ENCODE measurements at places on chromosomes 1 and 21.

DNA sequence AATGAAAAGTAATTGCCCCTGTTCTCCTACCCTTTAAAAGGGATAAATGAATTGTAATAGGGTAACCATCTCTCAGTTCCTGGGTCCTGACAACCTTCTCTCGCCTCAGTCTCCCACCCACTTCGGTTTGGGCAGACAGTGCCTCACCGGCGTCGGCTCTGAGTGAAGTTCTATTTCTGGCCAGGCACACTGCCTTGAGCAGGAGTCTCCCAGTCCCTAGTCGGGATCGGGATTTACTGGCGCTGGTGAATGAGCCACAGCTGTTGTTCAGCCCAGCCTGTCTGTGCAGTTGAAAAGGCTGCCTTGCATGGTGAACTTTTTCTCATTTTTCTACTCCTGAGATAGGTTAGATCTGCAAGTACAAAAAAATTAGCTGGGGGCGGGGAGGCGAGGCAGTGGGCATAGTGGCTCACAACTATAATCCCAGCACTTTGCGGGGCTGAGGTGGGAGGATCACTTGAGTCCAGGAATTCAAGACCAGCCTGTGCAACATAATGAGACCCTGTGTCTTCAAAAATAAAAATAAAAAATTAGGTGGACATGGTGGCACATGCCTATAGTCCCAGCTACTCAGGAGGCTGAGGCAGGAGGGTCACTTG lies 7.4 kb downstream of the PLEKHM2 start:
- no peaks in the 10 kb centered on the region for H3K4me1 ChIP-seq
- H3K36me3 ChIP-seq: no peaks in the 10 kb centered on the region
- no peaks in the 10 kb centered on the region for H3K27me3 ChIP-seq
- no peak for DNase-seq

GRCh38 chr1:151991663-151992302 lies 1.9 kb downstream of the S100A10 start:
- peak overlapping the region; percentile 10 for H3K4me3 ChIP-seq
- peak overlapping the region; percentile 10 for H3K27ac ChIP-seq
- no peaks in the 10 kb centered on the region for H3K36me3 ChIP-seq

GRCh38 chr1:150118716-150119115 lies 31.0 kb upstream of the PLEKHO1 start:
- H3K4me1 ChIP-seq: no peaks in the 10 kb centered on the region
- no peak for DNase-seq

- no peak for DNase-seq
- no peaks in the 10 kb centered on the region for H3K27me3 ChIP-seq
- peaks cover 4% of the 10 kb centered on the region for H3K4me1 ChIP-seq
- no peaks in the 10 kb centered on the region for H3K36me3 ChIP-seq
- H3K27ac ChIP-seq: no peak overlapping the region
Measured at GRCh38 chr1:54814571-54814970, 13.4 kb upstream of the TTC22 start.

- H3K27me3 ChIP-seq: no peaks in the 10 kb centered on the region
- peak; percentile 45 for DNase-seq
- peaks cover 2% of the 10 kb centered on the region for H3K4me1 ChIP-seq
- H3K27ac ChIP-seq: no peak overlapping the region
- H3K4me3 ChIP-seq: no peak overlapping the region
Measured at GRCh38 chr1:110135246-110135645, 15.0 kb upstream of the SLC6A17 start.

GRCh38 chr1:230391776-230392535 lies 34.2 kb downstream of the PGBD5 start:
- H3K27me3 ChIP-seq: no peaks in the 10 kb centered on the region
- no peak overlapping the region for H3K4me3 ChIP-seq
- no peaks in the 10 kb centered on the region for H3K4me1 ChIP-seq
- no peak overlapping the region for H3K27ac ChIP-seq

GRCh38 chr1:86703696-86704457 lies 499 bp upstream of the SH3GLB1 start:
- DNase-seq: peak; percentile 61
- peak overlapping the region; percentile 6 for H3K27ac ChIP-seq
- H3K4me1 ChIP-seq: no peaks in the 10 kb centered on the region
- H3K36me3 ChIP-seq: no peaks in the 10 kb centered on the region
- H3K27me3 ChIP-seq: no peaks in the 10 kb centered on the region

DNA sequence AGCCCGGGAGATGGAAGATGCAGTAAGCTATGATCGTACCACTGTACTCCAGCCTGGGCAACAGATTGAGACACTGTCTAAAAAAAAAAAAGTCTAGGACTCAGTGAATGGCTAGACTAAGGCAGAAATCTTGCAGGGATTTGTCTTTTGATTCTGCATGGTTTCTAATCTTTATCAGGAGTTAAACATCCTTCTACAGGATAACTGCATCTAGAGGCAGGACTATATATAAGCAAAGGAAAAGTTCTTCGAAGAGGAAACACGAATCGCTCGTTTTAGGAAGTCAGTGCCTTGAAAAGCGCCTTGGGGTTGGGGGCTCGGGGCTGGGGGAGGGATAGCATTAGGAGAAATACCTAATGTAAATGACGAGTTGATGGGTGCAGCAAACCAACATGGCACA lies 602 bp upstream of the UFC1 start:
- peaks cover 2% of the 10 kb centered on the region for H3K4me1 ChIP-seq
- no peaks in the 10 kb centered on the region for H3K36me3 ChIP-seq

DNA sequence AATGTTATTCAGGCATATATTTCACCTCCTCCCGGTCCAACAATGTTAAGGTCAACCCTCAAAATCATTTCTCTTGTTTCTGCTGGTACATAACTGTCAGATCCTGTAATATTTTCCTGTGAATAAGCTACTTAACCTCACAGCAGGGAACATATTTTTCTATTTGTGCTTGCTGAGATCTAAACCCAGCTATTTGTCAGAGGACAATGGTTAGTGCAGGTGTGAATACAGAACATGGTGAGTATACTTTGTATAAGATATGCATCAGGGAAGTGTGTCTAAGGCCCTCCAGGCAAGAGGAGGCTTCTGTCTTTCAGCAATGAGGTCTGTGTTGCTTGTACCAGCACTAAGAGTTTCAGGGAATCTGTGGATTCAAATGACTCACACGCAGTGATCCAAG lies 970.6 kb downstream of the NCAM2 start:
- H3K36me3 ChIP-seq: no peaks in the 10 kb centered on the region
- no peak overlapping the region for H3K27ac ChIP-seq
- peaks cover 2% of the 10 kb centered on the region for H3K4me1 ChIP-seq
- no peak overlapping the region for H3K4me3 ChIP-seq

- no peaks in the 10 kb centered on the region for H3K4me1 ChIP-seq
- H3K27me3 ChIP-seq: no peaks in the 10 kb centered on the region
- no peaks in the 10 kb centered on the region for H3K36me3 ChIP-seq
- no peak overlapping the region for H3K27ac ChIP-seq
- no peak overlapping the region for H3K4me3 ChIP-seq
- DNase-seq: no peak
Measured at GRCh38 chr21:30117631-30118030, 49.0 kb downstream of the CLDN17 start.

DNA sequence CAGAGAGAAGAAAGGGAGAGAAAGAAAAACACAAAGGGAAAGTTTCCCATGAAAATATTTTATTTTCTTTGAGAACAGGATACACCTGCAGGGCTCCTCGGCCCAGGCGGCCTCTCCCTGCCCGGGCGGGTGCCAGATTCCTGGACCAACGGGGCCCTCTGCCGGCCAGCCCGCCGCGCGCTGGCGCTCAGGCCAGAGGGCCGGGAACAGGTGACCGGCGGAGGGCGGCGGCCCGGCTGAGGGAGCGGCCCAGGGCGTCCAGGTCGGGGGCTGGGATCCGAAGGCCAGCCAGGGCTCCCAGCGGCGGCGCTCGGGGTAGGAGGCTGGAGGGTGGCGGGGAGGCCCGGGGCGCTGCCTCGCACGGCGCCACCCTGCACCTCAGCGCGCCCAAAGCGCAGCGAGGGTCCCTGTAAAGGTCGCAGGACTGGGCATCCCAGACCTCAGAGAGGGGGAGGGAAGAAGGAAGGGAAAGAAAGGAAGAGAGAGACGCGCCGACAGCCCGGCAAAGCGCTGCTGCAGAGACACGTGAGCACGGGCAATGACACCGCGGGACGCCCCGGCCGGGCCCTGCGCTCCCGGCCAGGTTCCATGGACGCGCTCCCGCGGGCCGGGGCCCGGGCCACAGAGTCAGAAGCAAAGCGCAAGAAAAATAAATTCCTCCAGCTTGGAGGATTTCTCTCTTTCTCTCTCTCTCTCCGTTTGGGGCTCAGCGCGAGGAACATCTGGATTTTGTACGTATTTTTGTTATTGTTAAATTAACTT lies 927 bp downstream of the WNT9A start:
- peak overlapping the region; percentile 40 for H3K4me3 ChIP-seq
- no peaks in the 10 kb centered on the region for H3K27me3 ChIP-seq
- no peaks in the 10 kb centered on the region for H3K36me3 ChIP-seq
- DNase-seq: peak; percentile 84
- no peaks in the 10 kb centered on the region for H3K4me1 ChIP-seq
- no peak overlapping the region for H3K27ac ChIP-seq

- DNase-seq: no peak
- H3K4me3 ChIP-seq: no peak overlapping the region
- H3K36me3 ChIP-seq: no peaks in the 10 kb centered on the region
- no peak overlapping the region for H3K27ac ChIP-seq
- no peaks in the 10 kb centered on the region for H3K4me1 ChIP-seq
Measured at GRCh38 chr1:40926441-40926840, 53.1 kb upstream of the CTPS1 start.

GRCh38 chr1:65222340-65222940 lies 74.4 kb downstream of the AK4 start:
- H3K4me3 ChIP-seq: no peak overlapping the region
- DNase-seq: no peak
- H3K27me3 ChIP-seq: no peaks in the 10 kb centered on the region
- H3K4me1 ChIP-seq: no peaks in the 10 kb centered on the region
- no peak overlapping the region for H3K27ac ChIP-seq
- H3K36me3 ChIP-seq: no peaks in the 10 kb centered on the region

- no peak overlapping the region for H3K4me3 ChIP-seq
- H3K27me3 ChIP-seq: no peaks in the 10 kb centered on the region
Measured at GRCh38 chr21:29991624-29992023, 51.8 kb upstream of the GRIK1 start.

GRCh38 chr1:237170149-237170548 lies 128.2 kb downstream of the RYR2 start:
- no peak for DNase-seq
- peaks cover 2% of the 10 kb centered on the region for H3K4me1 ChIP-seq
- no peaks in the 10 kb centered on the region for H3K27me3 ChIP-seq
- H3K27ac ChIP-seq: no peak overlapping the region
- H3K4me3 ChIP-seq: no peak overlapping the region
- no peaks in the 10 kb centered on the region for H3K36me3 ChIP-seq

DNA sequence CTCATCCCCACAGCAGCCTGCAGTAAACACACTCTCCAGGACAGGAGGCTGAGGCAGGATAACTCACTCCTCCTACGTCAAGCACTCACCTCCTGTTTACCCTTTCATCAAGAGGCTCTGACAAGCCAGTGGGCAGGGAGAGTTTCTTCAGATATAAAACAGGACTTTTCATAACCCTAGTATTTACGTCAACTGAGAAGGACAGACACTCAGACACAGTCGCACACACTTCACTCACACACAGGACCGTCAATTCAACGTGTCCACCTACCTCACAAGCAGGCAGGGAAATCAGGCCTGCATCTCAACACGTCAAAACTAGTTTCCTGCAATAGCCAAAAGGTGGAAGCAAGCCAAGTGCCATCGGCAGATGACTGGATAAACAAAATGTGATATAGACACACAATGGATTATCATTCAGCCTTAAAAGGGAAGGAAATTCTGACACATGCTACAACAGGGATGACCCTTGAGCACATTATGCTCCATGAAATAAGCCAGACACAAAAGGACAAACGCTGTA lies 48.6 kb downstream of the ITPKB start:
- H3K36me3 ChIP-seq: no peaks in the 10 kb centered on the region
- H3K4me1 ChIP-seq: peaks cover 13% of the 10 kb centered on the region
- H3K4me3 ChIP-seq: no peak overlapping the region
- H3K27me3 ChIP-seq: no peaks in the 10 kb centered on the region
- no peak overlapping the region for H3K27ac ChIP-seq
- no peak for DNase-seq

DNA sequence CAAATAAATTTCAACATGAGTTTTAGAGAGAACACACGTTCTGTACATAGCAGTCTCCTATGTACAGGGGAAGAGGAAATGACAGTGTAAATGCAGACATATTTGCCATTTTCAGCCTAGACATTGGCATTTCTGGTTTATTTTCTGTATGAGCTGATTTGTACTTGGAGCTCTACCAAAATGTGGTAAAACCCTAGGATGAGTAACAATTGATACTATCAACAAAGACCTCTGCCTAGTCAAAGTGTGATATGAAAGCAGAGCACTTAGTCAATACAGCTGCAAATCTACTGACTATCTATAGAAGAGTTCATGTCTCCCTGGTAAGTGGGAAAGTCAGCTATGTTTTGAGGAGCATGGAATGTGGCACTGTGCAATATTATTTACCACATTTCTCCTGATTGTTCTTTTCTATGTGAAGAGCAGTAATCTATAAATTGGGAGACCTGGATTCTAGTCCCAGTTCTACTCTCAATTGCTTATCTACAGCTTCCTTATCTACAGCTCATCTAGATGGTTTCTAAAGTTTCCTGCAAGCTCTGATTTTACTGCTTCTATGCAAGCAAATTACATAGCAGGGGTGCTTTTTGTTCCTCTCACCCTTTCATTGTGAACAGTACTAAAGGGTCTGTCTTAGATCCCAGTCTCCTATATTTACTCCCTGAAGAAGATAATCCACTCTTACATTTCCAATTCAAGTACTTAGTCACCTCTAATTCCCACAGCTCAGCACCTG lies 334.2 kb downstream of the NTNG1 start:
- DNase-seq: no peak
- H3K4me1 ChIP-seq: peaks cover 3% of the 10 kb centered on the region
- no peak overlapping the region for H3K27ac ChIP-seq
- H3K36me3 ChIP-seq: no peaks in the 10 kb centered on the region
- no peak overlapping the region for H3K4me3 ChIP-seq

DNA sequence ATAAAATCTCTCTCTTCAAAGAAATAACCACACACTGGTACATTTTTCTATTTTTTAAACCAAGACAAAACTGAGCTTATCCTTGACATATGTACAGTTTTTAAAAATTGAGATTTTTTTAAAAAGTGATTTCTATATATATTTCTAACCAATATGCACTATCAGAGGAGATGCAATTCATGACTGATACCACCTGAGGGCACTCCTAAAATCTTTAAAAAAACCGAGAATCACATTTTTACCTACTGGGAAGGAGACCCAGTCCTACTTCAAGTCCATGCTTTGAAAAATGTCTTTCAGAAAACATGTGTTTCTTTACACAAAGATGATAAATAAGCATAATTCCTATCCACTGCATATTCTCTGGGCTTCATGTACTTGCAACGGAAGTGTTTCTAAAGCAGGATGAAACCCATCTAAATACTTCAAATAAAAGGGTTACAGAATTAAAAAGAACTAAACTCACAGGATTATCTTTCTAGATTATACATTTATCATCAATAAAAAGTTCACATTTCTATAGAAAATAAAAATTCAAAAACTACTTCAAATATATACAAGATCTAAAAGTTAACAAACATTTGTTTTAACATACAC lies 98.6 kb downstream of the ENAH start:
- H3K27me3 ChIP-seq: no peaks in the 10 kb centered on the region
- H3K4me3 ChIP-seq: no peak overlapping the region
- no peak overlapping the region for H3K27ac ChIP-seq
- DNase-seq: peak; percentile 38
- no peaks in the 10 kb centered on the region for H3K36me3 ChIP-seq

Data from mesendoderm (in vitro differentiated cells).